ENCODE measurements at places on chromosomes 2 and 18.

DNA sequence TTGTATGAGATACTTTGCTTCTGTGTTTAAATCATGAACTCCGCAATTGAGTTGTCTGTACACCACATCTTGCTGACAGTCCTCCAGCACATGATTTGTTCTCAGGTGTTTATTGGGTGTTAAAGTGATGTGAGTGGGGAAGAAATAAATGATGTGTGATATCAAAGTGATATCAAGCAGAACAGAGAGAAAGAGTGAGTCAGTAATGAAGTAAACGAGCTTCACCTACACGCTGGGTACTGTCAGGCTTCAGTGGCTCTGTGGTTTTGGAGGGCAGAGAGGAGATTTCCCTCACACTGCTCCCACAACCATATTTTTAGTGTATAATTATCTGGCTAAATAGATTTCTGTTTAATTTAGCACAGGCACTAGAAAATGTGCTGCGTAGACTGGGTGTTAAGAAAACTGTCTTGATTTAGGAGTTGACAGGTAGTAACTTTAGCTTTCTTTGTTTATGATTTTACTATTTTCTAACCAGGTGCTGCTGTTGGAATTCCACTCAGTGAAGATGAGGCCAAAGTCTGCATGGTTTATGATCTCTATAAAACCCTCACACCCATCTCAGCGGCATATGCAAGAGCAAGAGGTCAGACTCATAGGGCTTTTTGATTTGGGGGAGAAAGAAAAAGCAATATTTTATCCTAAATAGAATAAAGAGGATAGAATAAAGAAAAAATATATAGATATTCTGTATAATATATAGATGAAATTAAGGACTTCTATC lies 21.2 kb downstream of the ATIC start:
- no peak for DNase-seq

GRCh38 chr18:56107821-56108477 lies 520.0 kb upstream of the TCF4 start:
- DNase-seq = no peak

DNA sequence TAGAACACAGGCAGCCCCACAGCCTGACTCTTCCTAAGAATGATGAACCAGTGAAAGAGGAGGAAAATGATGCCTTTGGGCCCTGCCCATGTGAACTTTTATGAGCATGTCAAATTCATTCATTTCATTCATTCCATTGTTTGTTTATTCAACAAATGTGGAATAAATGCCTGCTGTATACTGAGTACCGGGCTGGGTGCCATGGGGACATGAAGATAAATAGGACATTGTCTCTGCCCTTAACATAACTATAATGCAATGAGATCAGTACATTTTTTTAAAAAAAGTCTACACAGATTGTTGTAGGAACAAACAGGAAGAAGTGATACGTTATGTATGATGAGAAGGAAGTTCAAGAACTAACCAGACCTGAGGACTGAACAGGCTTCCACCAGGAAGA lies 14.7 kb downstream of the MREG start:
- no peak for DNase-seq

GRCh38 chr2:46157072-46157965 lies 139.9 kb upstream of the EPAS1 start:
- DNase-seq = no peak

GRCh38 chr18:32530947-32531651 lies 60.4 kb upstream of the GAREM1 start:
- DNase-seq = peak; percentile 95

DNA sequence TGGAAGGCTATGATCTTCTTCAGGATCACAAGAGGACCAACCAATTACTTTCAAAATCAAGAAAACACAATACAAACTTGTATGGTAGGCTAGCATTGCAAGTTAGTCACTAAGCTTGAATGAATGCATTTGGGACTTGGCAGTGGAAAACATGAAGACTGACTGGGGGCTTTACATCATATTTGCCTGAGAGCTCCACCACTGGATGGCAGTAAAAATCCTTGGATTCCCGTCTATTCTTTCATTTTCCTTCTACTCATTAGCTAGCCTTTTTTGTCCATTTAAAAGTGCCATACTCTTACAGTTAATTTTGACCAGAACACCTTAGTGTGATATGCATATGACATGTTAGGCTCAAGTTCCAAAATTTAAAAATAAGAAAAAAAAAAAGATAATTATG lies 63.5 kb upstream of the RASGRP3 start:
- DNase-seq = peak; percentile 16

DNA sequence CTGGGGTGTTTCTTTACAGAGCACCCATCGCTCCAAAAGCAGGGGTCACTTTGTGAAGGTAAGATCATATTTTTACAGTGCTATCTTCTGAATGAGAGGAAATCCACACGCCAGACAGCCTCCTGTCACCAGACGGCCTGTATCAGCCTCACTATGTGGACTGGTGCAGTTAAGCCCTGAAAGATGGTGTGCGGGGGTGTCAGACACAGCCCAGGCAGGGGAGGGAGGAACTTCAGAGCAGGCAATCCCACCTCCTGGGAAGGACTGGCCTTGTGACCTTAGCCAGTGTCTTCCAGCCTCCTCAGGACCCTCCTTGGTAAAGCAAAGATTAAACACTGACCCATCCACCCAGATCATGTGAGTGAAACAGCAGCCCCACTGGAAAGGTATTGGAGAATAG lies 249.4 kb upstream of the CTAGE1 start:
- DNase-seq = no peak

DNA sequence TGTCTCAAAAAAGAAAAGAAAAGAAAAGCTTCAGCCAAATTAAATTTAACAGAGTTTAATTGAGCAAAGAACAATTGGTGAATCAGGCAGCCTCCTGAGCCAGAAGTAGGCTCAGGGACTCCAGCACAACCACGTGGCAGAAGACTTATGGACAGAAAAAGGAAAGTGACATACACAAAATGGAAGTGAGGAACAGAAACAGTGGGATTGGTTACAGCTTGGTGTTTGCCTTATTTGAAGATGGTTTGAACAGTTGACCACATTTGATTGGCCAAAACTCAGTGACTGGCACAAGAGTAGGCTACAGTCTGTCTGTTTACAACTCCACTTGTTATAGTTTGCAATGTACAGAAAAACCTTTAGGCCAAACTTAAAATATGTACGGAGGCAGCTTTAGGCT lies 83.1 kb downstream of the SOCS6 start:
- DNase-seq = no peak

- DNase-seq = no peak
Measured at GRCh38 chr2:172270278-172271079, 156.9 kb upstream of the ITGA6 start.

DNA sequence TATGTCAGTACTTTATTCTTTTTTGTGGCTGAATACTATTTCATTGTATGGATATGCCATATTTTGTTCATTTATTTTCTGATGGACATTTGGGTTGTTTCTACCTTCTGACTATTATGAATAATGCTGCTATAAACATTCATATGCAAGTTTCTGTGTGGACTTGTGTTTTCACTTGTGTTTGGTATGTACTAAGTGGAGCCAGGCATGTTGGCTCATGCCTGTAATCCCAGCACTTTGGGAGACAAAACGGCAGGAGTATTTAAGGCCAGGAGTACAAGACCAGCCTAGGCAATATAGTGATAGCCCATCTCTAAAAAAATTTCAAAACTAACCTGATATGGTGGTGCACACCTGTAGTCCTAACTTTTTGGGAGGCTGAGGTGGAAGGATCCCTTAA lies 23.3 kb downstream of the MARCHF7 start:
- peak; percentile 77 for DNase-seq

All from mammary epithelial cell (primary cell).